Fibroblast of upper back skin (primary cell): ENCODE measurements at places on chromosomes 4 and X.

GRCh38 chrX:118420462-118420861 lies 74.6 kb downstream of the WDR44 start:
- peak; percentile 6 for DNase-seq

GRCh38 chr4:123408471-123409084 lies 12.0 kb downstream of the SPRY1 start:
- peak; percentile 33 for DNase-seq

DNA sequence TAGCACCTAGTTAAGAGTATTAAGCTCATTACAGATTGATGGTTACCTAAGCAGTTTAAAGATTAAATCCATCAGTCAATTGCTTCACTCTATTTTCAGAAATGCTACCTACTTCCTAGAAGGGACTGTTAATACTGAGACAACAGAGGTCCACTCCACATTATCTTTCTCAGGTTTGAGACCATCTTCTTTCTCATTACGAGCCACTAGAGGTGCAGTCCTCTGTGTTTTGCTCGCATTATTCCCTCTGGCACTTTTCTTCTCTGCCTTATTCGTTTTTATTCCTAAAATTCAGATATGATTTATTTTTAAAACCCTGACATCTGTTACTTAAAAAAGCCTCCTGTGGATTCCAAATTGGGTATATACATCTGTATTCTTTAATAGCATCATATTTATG lies 459.1 kb downstream of the FSTL5 start:
- DNase-seq, result no peak

DNA sequence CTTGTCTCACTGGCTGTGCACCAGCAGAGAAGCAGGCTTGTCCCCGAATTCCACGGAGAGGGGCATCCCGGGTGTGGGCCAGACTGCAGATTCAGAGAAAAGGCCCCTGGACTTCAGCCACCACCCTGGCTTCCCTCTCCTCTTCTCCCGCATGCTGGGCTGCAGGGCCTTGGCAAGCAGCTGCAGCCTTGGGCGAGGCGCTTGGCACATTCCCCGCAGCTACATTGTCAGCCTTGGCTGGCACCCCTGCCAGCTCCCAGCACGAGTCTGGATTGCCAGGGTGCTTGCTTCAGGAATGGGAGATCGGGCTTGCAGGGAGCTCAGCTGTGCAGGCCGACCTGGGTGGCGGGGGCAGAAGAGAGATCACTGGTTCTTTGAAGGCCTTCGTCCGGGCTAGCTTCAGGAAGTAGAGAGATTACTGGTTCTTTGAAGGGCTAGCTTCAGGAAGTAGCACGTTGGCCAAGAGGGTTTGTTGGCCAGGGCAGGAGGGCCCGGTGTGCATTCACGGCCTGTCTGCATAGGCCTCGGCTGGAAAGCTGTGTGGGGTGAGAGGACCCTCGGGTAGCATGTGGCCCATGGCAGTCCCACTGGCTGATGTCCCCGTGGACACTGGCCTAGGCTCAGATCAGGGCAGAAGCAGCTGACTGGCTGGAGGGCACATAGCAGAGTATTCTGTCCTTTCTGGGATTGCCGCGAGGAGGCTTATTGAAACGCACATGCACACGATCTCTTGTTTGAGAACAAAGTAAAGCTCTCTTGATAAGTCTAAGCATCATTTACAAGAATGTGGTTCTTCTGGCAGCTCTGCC lies 2.7 kb downstream of the ABCD1 start:
- no peak for DNase-seq

DNA sequence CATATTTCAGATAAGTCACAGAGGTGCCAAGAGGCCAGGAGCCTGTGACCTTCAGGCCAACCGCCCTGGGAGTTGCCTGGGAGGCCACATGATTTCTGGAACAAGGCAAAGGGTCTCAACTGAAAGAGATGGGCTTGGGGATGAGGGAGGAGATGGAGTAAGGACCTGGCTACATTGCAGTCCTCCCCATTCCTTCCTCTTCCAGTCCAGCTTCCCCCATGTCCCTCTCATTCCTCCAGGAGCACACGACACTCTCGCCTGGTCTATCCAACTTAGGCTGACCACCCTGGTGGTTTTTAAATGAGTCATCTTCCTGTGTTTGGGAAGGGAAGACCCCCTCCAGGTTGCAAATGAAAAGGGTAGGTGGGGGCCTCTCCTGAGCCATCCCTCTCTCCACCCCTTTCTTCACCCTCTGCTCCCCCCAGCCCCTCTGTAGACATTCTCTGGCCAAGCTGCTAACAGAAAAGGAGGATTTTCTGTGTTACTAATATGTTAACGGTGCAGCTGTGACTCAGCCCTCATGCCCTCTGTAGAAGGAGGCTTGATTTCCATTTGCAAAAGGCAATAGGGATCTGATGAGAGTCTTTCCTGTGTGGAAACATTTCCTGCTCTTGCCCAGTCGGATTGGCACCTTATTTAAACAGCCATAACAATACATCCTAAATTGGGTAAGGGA lies 79.2 kb downstream of the RTL5 start:
- peak; percentile 39 for DNase-seq

- DNase-seq, result no peak
Observed at GRCh38 chr4:118797558-118798142, 38.3 kb downstream of the SEC24D start.

- no peak for DNase-seq
Observed at GRCh38 chr4:146458594-146458993, 63.1 kb downstream of the SLC10A7 start.

GRCh38 chr4:84089652-84090437 lies 409.2 kb downstream of the NKX6-1 start:
- DNase-seq, result no peak

DNA sequence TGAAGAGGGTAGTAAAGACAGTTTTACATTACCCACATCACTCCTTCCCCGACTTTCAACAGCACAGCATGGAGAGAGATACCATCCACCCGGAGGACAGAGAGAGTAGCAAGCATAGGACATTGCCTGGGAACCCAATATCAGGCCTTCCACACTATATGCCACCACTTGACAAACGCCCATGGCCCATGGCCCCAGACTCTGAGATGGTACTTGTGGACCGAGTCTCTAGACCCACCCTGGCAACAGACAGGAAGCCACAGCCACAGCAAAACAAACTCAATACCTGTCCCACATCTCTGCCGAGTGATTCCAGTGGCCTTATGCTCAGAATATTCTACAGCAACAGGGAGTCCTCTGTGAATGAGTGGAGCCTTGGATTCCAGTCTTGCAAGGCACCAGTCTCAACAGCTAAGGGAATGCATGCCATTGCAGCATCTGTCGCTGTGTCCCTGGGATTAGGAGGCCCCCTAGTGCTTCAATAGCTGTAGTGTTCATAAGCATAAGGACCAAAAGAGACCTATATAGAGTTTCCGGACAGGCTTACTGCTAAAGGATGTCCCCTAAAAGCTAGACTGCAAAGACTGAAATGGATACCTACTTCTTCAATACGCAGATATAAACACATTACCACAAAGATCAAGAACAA lies 14.7 kb upstream of the CT55 start:
- peak; percentile 11 for DNase-seq

DNA sequence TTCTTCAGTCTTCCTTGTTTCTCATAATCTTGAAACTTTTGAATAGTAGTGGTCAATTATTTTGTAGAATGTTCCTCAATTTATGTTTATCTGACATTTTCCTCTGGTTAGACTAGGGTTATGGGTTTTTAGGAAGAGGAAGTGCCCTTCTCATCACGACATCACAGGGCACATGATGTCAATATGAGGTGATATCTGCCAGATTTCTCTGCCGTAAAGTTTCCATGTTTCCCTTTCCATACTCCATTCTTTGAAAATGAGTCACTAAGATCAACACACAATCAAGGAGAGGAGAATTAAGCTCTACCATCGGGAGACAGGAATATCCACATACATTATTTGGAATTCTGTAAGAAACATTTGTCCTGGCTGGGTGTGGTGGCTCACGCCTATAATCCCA lies 28.4 kb downstream of the RP2 start:
- peak; percentile 50 for DNase-seq

DNA sequence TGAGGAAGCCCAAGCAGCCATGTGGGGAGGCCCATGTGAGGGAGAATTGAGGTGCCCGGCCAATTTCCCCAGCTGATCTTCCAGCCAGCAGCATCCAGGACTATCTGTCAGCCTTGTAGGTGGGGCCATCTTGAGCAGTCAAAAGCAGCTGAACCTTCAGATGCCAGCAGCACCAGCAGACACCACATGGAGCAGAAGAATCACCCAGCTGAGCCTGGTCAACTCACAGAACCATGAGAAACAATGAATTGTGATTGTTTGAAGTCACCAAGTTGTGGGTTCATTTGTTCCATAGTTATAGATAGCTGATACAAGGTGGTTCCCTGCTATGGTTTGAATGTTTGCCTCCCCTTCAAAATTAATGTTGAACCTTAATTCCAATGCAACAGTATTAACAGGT lies 85.1 kb upstream of the ATP6AP2 start:
- DNase-seq, result no peak

DNA sequence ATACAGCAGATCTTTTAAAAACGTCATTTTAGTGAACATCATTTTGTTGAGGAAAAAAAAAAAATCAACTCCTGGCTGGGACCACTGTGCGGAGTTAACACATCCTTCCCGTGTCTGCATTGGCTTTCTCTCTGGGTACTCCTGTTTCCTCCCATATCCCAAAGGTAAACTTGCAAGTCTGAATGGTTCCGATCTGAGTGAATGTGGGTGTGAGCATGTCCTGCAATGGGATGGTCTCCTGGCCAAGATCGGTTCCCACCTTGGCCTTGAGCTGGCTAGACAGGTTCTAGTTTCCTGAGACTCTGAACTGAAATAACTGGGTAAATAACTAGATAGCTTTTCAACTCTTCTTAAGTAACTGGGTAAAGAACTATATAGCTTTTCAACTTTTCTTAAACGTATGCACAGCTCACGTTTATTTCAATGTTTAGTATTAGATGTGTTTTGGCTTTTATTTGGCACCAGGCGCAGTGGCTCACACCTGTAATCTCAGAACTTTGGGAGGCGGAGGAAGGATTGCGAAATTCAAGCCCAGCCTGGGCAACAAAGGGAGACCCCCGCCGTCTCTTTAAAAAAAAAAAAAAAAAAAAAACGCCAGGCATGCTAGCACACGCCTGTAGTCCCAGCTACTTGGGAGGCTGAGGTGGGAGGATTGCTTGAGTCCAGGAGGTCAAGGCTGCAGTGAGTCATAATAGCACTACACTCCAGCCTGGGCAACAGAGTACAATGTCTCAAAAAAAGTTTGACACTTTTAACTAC lies 14.0 kb downstream of the RBMX start:
- DNase-seq, result no peak

GRCh38 chr4:111989817-111990216 lies 155.4 kb upstream of the FAM241A start:
- DNase-seq, result no peak

DNA sequence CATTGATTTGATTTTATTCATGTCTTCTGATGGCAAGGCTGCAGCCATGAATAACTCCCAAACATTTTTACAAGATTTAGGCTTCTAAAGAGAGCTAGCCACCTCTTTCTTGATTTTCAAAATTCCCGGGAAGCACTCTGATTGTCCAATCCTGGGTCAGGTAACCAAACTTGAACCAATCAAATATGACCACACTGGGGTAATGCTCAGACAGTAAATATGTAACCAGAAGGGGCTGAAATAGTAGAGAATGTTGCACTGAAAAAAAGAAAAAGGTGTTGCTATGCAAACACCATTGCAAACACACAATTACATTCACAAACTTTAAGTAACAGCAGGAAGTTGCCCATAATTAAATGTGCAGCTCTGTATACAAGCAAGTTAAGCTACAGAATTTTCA lies 112.9 kb upstream of the IQCM start:
- no peak for DNase-seq

DNA sequence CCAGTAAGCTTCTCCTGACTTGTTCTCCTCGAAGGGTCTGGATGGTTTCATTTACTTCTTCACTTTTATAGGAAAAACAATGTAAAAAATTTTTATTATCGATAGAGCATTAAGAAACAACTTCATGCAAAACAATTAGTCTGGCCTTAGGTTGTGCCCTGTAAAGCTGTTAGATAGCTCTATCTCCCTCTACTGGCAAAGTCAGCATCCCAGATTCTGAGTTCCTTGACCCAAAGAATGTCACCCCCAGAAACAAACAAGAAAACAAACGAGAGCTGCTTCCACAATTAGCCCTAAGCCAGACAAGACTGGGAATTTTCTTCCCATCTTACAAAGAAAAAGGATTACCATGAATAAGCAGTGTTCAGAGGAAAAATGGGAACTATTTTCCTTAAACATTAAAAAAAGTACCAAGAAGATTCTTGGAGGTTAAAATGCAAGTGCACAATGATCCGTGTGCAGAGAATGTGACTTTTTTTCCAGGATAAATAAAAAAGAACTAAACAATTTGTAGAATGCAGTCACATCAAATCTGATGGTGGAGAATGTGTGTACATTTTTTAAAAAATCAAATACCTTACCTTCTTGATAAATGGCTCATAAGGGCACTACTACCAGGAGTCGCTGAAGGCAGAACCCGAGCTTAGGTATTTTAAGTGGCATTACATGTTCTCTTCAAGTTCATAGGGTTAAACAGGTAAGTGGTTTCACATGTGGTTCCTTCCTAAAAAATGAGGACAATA lies 293.2 kb downstream of the FBXO8 start:
- DNase-seq, result peak; percentile 31

GRCh38 chr4:122712782-122713181 lies 19.7 kb upstream of the BBS12 start:
- peak; percentile 61 for DNase-seq
